ENCODE measurements at places on chromosomes 2 and 18. TPM values are rescaled to one million over a fixed set of nuclear protein-coding genes. Genes with fewer than 3 reads are reported as not detected.

The LOXHD1 gene
- total RNA-seq: not detected

The RNU2-63P gene
- total RNA-seq: not detected

The REG3G gene
- total RNA-seq: not detected

The CDH2 gene
- 107 TPM for total RNA-seq

The IRS1 gene
- 21.6 TPM for total RNA-seq

The C2orf15 gene
- total RNA-seq: not detected

The LYPD6B gene
- total RNA-seq: not detected

The HOXD13 gene
- 7.5 TPM for total RNA-seq

The IL1B gene
- total RNA-seq: 1.7 TPM

The RASGRP3 gene
- 0.62 TPM for total RNA-seq

The LYG1 gene
- 0.22 TPM for total RNA-seq

The SPDYA gene
- total RNA-seq: 1.6 TPM

The SERPINB10 gene
- total RNA-seq: 1.00 TPM

The MRPL53 gene
- total RNA-seq: 26.2 TPM

The BUB1 gene
- total RNA-seq: 20.4 TPM

The IL36RN gene
- total RNA-seq: not detected

The SERPINB12 gene
- not detected for total RNA-seq

The CCL20 gene
- not detected for total RNA-seq

The FNDC4 gene
- 15.6 TPM for total RNA-seq

The CYP1B1 gene
- 4.0 TPM for total RNA-seq

The CENPA gene
- 7.7 TPM for total RNA-seq

The CD28 gene
- total RNA-seq: not detected

The MLPH gene
- total RNA-seq: 110 TPM

The LYPD6 gene
- 4.4 TPM for total RNA-seq

The ATP6V1C2 gene
- total RNA-seq: under 0.01 TPM

The TMEM185B gene
- 32.1 TPM for total RNA-seq

The PKDCC gene
- total RNA-seq: 55.4 TPM

The LINC00305 gene
- total RNA-seq: not detected

The BOK gene
- 13.6 TPM for total RNA-seq

The STEAP3 gene
- total RNA-seq: 23.6 TPM

The FLACC1 gene
- 1.4 TPM for total RNA-seq

The ALPG gene
- not detected for total RNA-seq

The RND3 gene
- 1,131 TPM for total RNA-seq

The TEKT4 gene
- total RNA-seq: not detected

The TMEM182 gene
- 1.5 TPM for total RNA-seq

The RBMS1 gene
- total RNA-seq: 62.0 TPM

The LANCL1 gene
- total RNA-seq: 44.1 TPM

The RTP5 gene
- not detected for total RNA-seq

The FKBP1B gene
- 10.9 TPM for total RNA-seq

The TMEM37 gene
- not detected for total RNA-seq

The DNAH7 gene
- 1.4 TPM for total RNA-seq

The MDH1B gene
- total RNA-seq: 1.6 TPM

The PLB1 gene
- 3.1 TPM for total RNA-seq

Measured in uterine smooth muscle cell (primary cell).